ENCODE measurements at places on chromosomes 1 and 21.

DNA sequence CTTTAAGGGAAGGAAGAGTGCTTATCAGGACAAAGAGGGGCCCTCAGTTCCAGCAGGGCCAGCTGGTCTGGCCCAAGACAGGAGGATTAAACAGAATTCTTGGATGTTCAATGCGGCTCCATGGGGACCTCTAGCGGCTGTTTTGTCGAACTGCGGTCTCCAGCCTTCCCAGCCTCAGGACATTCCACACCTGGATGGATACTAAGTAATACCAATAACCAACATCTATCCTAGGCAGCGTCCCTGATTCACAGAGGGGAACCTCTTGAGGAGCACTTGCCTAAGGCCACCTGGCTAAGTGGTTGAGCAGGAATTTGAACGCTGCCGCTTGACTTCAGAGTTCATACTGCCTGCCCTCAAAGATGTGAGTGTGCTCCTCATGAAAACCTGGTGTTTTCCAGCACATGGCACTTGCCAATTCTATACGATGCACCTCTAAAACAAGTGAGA is 15.5 kb upstream of the CD247 start:
- peak; percentile 93 for DNase-seq

DNA sequence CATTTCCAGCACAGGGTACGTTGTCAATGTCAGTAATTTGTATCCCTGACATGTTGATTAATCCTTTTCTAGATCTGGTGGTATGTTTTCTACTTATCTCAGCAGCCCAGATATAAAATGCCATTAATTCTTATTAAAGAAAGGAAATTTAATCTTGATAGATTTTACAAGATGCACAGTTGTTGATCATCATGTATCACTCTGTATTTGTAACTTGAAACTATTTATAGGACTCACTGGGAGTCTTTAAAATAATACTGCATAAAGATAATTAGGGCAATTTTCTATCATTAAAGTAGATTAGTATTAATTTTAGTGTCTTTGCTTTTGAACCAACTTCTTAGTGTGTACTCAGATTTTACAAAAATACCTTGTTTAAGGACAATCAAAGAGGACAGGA is 84.9 kb downstream of the GREM2 start:
- DNase-seq = no peak

GRCh38 chr1:246450611-246451251 is 56.3 kb downstream of the SMYD3 start:
- no peak for DNase-seq

- no peak for DNase-seq
Measured at GRCh38 chr21:41258617-41259016, 58.0 kb upstream of the FAM3B start.

GRCh38 chr21:32538147-32538792 is 47.1 kb downstream of the TCP10L start:
- no peak for DNase-seq

DNA sequence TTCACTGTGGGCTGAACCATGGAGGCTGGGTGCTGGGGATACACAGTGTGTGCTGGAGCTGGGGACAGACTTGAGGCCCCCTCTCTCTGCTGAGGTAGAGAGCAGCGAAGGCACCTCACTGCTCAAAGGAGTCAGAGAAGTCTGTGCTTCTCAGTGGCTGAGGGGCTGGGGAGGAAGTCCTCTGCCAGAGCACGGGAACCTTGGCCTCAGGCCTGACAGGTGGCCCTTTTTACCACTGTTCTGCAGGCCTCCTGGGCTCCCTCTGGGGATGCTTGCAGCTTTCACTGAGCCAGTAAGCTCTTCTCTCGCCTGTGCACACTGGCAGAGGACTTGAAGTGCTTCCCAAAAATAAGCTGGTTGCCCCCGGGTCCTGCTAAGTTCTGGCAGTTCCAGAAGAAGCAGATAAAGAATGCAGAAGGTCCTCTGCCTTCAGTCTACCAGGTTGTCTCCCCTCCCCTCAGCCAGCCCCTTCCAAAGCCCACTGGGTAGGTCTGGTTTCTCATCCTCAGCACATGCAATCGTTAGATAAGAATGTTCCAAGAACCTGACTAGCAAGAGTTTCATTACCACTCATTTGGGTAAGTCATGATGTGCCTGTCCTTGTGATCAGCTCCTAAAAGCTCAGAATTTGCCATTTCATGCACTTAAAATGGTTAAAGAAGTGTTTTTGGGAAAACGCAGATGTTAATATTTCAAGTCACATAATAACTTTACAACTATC is 53.9 kb downstream of the TENT5C start:
- DNase-seq = no peak

GRCh38 chr1:202329891-202330290 is 11.8 kb downstream of the UBE2T start:
- no peak for DNase-seq

DNA sequence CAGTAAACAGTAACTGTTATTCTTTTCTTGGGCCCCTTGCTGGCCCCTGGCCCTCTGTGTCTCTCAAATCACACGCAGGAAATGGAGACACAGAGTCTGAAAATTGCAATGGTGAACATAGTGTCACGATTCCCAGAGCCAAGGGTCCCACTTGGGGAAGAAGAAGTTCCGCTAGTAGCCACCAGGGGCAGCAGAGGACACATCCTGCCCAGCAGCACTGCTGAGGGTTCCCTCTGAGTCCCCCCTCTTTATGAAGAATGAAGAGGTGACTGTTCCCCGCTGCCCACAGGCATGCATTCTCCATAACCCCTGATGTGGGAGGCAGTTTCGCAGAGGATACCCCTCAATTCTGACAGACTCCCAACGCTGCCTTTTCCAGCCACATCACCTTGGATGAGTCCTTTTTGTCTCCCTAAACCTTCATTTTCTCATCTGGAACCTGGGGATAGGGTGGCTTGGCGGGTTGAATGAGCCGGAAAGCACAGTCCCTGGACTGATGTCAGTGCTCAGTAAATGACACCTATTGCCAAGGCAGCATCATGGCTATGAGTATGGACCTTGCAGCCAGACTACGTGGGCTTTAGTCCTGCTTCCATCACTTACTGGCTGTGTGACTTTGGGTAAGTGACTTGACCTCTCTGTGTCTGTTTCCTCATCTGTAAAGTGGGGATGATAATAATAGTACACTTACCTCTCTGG is 238.0 kb upstream of the TMEM51 start:
- DNase-seq = no peak

DNA sequence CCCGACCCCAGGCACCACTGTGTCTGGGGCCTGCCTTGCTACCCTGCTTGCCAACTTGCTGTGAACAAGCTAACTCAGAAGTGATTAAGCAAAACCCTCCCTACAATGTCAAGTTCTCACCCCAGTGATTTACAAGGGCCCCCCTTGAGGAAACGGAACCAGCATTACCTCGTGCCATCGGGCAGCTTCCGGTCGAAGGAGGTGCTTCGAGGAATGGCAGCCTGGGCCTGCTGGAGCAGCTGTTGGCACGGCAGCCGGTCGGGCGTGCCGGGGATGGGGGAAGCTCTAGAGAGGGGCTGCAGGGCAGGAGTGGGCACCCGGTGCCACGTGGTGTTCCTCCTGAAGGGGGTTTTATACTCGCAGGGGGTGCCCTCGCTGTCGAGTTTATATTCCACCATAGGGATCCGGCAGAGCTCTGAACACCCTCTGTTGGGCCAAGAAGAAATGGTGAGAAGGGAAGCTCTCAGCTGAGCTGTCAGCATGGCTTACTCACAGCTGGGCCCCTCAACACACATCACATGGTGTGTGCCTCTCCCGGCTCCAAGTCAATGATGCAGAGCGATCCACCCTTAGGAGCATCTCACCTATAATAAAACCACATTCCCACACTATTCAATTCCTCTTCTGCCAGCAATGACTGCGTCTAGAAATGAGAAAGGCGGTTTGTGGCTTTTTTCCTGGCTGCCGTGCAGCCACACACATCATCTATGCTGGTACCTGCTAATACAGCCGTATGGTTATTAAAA is 184.4 kb downstream of the SIPA1L2 start:
- no peak for DNase-seq

DNA sequence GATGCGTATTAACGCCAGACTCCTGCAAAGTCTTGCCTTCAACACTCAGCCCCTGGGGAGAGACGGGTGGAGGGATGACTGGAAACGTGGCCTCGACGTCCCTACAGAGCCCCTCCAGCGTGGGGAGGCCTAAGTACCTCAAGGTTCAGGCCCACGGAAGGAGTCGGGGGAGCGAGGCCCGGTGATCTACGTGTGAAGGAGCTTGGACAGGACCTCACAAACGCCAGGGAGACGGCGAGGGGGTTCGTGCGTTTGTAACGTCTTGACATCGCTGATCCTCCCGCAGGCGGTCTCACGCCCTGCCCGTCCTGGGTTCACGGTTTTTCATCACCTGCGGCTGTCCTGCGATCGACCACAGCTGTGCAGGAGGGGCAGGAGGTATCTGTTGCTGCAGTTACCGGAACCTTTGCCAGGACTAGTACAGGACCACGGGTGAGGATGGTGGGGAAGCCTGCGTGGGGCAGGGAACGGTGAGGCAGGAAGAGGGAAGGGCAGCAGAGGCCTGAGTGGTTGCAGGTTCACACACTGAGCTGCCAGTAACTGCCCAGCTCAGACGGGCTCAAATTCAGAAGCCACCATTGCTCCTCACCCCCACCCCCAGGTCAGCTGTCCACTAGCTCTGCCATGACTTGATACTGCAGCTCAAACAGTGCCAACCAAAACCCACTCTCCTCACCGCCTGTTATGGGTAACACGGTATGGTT is 889 bp upstream of the CCNL2 start:
- no peak for DNase-seq

- DNase-seq = no peak
Measured at GRCh38 chr1:153498746-153499145, 37.0 kb downstream of the S100A6 start.

DNA sequence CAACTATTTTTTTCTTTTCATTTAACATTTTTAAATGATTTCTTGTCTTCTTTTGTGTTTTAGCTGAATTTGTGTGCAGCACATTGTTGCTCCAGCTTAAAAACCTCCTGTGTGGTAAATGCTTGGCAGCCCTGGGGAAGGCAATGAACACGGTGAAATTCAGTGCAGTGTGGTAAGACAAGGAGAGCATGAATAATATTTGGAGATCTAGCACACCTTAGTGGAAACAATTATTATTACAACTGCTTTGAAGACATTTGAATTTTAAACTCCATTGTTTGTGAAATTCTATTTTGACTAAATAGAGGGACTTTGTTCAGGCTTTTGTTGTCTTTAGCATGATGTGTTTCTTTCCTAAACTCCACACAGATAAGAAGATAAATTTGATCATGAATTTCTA is 242.6 kb upstream of the CXADR start:
- DNase-seq = no peak

GRCh38 chr1:92554216-92554615 is 67.5 kb upstream of the GFI1 start:
- DNase-seq = no peak

- no peak for DNase-seq
Measured at GRCh38 chr1:162629651-162630050, 2.6 kb upstream of the DDR2 start.

DNA sequence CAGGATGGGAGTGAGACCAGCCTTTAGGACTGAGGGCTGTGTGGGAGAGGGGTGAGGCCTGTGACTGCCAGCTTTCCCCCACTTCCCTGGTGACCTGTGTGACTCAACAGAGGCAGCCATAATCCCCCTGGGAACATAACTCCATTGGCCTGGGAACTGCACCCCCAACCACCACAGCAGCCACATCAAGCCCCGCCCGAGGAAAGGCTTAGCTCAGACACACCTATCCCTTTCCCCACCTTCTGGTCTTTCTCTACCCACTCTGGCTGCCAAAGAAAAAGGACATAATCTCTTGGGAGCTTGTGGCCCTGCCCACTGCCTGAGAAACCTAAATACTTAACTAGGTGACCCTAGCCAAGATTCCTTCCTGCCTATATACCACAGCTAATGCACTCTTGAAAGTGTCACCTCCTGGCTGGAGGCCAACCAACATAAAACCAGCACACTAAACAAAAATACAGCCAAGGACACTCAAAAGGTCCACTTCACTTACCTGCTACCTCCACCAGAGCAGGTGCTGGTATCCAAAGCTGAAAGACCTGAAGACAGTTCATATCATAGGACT is 406.6 kb upstream of the CAMK1G start:
- DNase-seq = peak; percentile 37

GRCh38 chr1:54973205-54973921 is 7.1 kb upstream of the TMEM61 start:
- no peak for DNase-seq

DNA sequence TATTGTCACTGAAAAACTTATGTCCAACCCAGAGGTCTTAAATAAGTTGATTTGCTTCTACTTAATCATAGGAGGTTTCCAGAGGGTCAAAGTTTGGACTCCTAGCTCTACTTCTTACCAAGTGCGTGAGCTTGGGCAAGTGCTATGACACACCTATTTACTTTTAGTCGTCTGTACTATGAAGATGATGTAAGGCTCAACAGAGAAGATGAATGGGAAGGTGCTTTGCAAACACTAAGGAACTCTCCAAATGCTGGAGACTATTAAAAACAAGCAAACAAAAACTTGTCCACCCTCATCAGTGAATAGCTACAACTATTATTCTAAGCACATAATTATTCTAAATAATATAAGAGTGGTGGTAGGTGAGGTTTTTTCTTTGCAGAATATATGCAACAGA is 232.3 kb upstream of the USP24 start:
- DNase-seq = no peak

DNA sequence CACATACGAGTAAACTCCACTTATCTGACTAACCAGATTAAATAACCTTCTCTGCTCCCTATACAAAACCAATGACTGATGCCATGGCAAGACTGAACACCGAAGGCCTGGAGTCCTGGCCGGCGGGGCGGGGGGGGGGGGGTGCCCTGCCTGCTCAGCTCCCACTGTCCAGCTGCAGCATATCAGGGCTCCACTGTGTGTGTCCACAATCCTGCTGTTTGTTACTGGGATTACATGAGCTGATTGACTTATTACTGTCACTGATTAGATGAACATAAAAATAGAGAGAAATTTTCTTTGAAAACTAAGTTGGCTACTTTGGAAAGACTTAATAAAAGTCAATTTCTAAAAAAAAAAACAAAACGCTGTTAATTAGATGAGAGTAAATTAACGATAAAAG is 24.9 kb downstream of the TMEM63A start:
- DNase-seq = no peak

DNA sequence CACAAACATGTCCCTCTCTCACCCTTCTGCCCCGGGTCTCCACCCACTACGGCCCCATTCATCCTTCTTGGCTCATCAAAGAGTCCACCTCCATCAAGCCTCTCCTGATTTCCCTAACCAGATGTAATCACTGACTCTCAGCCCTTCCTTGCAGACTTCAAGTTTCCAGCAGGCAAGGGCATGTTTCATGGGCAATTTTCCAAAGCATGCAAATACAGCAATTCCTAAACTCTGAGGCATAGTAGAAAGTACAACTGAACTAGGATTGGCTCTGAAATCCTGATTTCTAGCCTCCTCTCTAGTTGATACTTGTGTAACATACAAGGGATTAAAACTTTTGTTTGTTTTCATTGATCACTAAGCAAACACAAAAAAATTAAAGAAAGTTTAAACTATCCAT is 109.1 kb upstream of the GADD45A start:
- no peak for DNase-seq

GRCh38 chr1:170168265-170168664 is 22.5 kb downstream of the NTMT2 start:
- DNase-seq = no peak

- no peak for DNase-seq
Measured at GRCh38 chr1:24415910-24416665, 486 bp downstream of the NIPAL3 start.
